ENCODE measurements at places on chromosomes 11 and 22. TPM values are rescaled to one million over a fixed set of nuclear protein-coding genes. Genes with fewer than 3 reads are reported as not detected.

- no peak for DNase-seq
Observed at GRCh38 chr11:122714004-122714403, 58.5 kb downstream of the UBASH3B start.

- DNase-seq = peak; percentile 53
Observed at GRCh38 chr11:19820100-19820499, 107.5 kb downstream of the NAV2 start.

DNA sequence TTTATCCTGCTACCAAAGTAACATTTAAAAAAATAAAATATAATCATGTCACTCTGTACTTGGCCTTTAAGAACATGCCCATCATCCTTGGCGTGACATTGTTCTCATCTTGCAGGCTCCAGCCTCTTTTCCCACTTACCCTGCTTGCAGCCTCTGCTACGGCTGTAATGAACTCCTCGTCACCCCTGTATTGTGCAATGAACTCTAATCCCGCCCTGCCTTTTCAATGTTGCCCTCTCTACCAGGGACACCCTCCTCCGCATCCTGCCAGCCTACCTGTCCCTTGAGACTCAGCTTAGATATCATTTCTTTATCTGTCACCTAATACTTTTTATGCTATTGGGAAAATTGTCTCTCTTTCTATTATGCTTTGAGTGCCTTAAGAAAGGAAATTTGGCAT is 12.6 kb upstream of the MMP20 start:
- DNase-seq = no peak

DNA sequence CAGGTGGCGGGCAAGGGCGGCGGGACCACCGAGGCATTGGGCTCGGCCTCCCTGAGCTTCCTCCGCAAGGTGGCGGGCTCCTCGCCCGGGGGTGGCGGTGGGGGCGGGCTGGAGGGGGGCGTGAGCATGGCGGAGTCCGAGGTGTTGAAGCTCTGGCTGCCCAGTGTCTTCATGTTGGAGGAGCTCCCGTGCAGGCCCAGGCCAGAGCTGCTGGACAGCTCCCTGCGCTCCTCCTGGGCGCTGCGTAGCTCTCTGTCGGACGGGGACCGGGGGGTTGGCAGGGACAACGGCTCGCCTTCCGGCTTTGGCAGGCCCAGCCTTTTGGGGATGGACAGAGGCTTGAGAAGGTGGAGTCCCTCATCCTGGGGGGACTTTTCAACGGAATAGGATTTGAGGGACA is 43.9 kb upstream of the BID start:
- DNase-seq = peak; percentile 62

GRCh38 chr11:133993921-133994320 is 37.2 kb upstream of the IGSF9B start:
- no peak for DNase-seq

KRTAP5-2 gene
- not detected for total RNA-seq

- DNase-seq = no peak
Observed at GRCh38 chr11:117878939-117879475, 2.5 kb upstream of the FXYD6 start.

DNA sequence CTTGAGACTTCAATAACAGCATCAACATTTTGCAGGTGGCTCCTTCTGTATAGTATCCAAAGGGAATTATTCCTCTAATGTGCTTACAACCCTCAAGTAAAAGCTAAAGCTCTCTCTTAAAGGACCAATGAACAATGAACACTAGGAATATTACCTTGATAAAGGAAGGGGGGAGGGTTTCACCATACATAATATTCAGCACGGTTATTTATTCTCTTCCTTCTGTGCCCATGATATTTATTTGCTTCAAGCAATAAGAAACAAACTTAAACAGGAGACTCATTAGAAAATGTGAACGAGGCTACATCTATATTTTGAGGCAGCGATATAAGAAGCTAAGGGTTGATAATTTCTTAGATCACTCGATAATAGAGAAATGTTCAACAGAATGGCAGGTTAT is 21.2 kb downstream of the BLID start:
- no peak for DNase-seq
